ENCODE measurements at places on chromosomes 7 and 10.

GRCh38 chr10:9510626-9511025 is 1456.1 kb downstream of the GATA3 start:
- DNase-seq: no peak

GRCh38 chr7:4416396-4417056 is 265.6 kb upstream of the FOXK1 start:
- no peak for DNase-seq

DNA sequence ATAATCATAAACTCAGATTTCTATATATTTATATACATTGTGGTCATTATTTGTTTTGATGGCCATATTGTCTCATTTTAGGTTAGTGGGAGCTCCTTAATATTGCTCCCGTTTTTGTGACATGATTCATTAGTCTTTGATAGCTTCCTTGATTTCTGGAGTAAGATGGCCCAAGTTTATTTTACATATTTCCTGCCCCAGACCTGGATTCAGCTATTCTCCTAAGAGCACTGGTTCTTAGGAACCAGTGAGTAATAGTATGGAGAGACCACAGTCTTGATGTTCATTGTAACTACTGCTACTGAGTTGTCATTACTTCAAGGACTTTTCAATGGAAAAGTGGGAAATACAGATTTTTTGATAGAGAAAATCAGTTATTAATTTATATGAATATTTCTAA is 6.0 kb downstream of the TFPI2 start:
- no peak for DNase-seq

DNA sequence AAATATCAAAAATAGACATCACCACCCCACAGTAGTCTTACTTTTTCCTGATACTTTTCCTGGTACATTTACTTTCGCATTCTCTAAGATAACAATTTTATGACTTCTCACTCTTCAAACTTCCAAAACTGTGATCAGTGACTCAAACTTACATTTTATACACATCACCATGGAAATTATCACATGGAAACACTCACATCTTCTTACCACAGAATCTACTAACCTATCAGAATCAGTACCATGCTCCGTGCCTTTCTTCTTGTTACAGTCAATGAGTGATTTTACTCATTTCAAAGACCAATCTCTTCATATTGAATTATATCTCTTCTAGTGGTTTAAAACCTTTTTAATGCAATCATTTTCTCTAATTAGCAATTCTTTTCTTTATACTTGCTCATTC is 120.3 kb downstream of the PTEN start:
- DNase-seq: no peak

- no peak for DNase-seq
Measured at GRCh38 chr10:123202506-123202905, 48.3 kb downstream of the BUB3 start.

- DNase-seq: no peak
Measured at GRCh38 chr7:11315666-11316258, 342.1 kb downstream of the PHF14 start.

DNA sequence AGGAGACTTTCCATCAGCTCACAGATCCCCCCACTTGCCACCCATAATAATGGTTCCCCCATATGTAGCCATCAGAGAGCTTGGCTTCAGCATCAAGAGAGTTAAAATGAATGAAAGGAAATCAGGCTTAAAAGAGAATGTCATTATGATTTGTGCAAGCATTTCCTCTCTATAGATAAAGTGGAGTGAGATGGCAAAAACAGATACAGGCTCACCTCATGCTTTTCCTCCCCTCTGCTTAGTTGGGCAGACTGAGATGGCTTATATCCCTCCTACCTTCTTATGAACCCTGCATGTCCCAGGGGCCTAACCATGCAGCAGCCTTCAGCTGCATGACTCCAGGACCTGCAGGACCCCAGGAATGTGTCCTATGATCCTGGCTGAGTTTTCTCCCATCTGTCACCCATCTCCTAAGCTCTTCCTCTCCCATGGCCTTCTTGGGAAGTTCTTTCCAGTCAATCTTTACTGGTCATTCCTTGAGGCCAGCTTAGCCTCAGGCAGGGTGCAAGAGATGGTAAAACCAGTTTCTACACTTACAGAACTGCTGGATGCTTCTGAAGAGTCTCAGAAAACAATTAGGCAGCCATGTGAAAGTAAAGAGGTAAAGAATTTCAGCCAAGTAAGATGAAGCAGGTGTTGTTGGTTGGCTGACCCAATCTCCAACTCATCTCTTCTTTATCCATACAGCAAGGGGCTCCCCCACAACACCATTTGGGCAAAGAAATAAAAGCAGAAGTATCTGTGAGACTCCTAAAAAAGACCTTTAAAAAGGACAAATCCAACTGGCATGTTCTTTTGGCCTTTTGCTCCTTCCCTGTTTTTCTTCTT is 159.7 kb downstream of the RTKN2 start:
- DNase-seq: no peak

- DNase-seq: no peak
Measured at GRCh38 chr7:69860486-69860885, 262.2 kb downstream of the AUTS2 start.

DNA sequence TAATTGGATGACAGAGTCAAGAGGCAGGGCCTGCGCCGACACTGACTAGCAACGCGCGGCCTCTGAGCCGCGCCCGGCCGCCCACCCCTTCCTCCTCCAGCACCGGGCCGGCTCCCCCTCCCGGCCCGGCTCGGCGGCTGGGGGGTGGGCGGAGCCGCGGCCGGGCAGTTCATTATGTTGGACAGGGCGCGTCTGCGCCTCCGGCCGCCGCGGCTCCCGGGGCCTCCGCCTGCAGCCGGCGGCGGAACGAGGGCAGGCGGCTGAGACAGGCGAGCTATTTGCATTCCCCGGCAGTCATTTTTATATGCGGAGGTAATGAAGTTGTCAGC is 106.7 kb downstream of the SNX10 start:
- DNase-seq: no peak

DNA sequence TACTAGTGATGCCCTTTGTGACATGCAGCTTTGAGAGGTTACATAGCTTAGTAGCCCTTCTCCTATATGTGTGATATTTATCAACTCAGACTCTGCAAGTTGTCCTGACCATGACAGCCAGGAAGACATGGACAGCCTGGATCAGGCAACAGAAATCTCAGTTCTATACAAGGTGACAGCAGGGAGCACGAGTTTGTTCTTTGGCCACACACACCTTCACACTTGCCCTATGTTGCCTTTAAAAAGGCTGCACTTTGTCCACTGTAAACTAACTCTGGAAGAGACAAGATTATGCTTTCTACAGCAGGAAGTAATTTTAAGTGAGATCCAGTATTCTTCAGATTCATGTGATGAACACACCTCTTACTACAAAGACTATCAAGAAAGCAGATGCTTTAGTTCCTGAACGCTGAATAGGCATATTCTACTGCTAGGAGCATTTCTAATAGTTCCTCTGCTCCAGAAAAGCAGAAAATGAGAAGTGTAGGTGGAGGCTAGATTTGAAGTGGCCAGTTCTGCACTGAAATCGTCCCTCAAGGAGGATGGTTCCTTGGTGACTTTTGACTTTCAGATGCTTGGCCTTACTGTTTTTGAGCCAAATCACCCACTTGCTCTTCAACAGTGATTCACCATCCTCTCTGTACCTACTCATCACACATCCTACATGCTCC is 239.2 kb downstream of the COBL start:
- no peak for DNase-seq

DNA sequence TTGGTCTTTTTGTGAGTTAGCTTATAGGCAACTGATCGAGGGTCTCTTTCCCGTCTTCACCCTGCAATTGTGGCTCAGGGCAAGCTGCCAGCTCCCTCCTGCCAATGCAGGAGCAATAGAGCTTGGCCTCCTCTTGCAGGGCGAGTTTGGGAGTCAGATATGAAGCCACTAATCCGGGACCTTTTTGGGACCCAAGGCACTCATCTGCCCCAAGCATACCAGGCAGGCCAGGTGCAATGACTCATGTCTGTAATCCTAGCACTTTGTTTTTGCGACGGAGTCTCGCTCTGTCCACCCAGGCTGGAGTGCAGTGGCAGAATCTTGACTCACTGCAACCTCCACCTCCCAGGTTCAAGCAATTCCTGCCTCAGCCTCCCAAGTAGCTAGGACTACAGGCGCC is 21.1 kb downstream of the LIMK1 start:
- no peak for DNase-seq

- no peak for DNase-seq
Measured at GRCh38 chr10:79155301-79156081, 86.7 kb downstream of the ZMIZ1 start.

DNA sequence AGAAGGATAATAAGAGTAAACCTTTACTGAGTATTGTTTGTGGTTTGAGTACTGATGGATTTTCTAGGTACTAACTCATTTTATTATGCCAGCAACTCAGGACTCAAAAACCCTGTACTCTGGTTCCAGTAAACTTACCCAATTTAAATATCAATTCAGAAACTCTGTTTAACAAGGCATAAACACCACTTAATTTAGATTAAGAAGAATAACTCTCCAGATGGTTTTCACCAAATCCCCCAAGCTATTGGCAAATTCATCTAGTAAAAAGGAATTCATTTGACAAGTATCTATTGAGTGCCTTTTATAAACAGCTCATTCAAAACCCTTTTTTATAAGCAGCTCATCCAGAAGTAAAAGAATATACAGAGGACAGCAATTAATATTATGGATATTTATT is 572.4 kb downstream of the PHTF2 start:
- no peak for DNase-seq

GRCh38 chr10:24394461-24395190 is 185.7 kb downstream of the KIAA1217 start:
- no peak for DNase-seq

GRCh38 chr7:36475381-36475780 is 85.7 kb downstream of the ANLN start:
- DNase-seq: no peak

- DNase-seq: no peak
Measured at GRCh38 chr10:77636282-77636966, 1.2 kb downstream of the KCNMA1 start.

Measured in stimulated activated CD8-positive, alpha-beta memory T cell treated with anti-CD3 and anti-CD28 coated beads, Interleukin-2, amount 100 ng/mL, for 1 hour (primary cell).